ENCODE measurements at places on chromosomes 3 and 15.
A peak's percentile ranks its signal among the peaks of the same experiment; 100 is the strongest.

DNA sequence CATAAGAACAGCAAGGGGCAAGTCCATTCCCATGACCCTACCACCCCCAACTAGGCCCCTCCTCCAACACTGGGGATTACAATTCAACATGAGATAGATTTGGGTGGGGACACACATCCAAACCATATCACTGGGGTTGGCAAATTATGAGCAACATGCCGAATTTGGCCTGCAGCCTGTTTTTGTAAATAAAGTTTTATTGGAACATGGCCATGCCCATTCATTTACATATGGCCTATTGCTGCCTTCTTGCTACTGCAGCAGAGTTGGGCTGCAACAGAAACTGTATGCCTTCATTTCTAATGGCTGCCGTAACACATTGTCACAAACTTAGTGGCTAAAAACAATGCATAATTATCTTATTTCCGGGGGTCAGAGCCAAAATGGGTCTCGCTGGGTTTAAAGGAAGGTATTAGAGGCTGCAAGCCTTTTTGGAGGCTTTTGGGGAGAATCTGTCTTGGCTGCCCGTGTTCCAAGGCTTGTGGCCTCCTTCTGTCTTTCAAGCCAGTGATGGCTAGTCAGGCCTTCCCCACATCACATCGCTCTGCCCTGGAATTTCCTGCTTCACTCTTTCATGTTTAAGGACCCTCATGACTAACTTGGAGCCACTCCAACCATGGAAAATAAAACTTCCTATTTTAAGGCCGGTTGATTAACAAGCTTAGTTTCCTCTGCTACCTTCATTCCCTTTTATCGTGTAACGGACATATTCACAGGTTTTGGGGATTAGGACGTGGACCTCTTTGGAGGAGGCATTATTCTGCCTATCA is 428.5 kb upstream of the PROK2 start:
- DNase-seq: no peak

GRCh38 chr3:142929109-142929508 is 34.4 kb downstream of the PAQR9 start:
- no peak for DNase-seq

DNA sequence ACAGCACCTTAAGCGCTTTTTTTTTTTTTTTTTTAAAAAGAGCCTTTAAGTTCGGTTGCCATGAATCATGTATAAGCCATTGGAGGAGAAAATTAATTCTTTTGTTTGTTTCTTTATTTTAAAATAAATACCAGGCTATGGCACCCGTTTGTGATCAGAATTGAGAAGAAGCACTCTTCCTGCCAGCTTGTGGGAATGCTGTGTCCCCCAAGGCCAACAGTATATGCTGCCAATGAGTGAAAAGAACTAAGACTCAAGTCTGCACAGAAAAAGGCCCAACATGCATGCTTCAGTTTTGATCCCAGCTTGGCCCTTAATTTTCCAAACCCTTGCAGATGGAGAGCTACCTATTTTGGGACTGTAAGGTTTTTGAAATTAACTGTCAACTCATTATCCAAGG is 90.5 kb downstream of the LRRC3B start:
- no peak for DNase-seq

- DNase-seq: no peak
Measured at GRCh38 chr3:123287051-123287961, 85.6 kb downstream of the SEC22A start.

- DNase-seq: no peak
Measured at GRCh38 chr3:71391361-71391760, 192.2 kb downstream of the FOXP1 start.

DNA sequence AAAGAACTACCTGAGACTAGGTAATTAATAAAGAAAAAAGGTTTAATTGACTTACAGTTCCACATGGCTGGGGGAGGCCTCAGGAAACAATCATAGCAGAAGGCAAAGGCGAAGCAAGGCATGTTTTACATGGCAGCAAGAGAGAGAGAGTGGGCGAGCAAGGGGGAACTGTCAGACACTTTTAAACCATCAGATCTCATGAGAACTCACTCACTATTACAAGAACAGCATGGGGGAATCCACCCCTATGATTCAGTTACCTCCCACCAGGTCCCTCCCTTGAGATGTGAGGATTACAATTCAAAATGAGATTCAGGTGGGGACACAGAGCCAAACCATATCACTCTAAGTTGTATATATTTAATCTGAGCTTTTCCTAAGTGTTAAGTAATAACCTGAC is 79.0 kb upstream of the MLF1 start:
- DNase-seq: no peak

DNA sequence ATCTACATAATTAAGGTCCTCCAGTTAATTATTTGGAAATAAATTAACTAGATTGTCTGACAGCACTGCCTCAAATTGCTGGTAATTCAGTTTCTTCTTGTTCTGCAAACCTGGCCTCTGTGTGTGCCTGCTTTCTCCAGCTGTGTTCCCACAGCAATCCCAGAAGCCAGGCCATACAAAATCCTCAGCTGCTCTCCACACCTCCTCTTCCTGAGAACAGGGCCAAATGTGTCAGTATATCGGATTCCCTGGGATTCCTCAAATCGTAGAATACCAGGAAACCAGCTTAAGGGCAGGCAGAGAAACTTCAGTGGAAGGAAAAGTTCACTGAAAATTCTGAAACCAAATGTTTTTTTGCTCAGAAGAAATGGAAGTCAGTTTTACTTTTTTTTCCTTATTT is 261.4 kb downstream of the ZMAT3 start:
- no peak for DNase-seq

DNA sequence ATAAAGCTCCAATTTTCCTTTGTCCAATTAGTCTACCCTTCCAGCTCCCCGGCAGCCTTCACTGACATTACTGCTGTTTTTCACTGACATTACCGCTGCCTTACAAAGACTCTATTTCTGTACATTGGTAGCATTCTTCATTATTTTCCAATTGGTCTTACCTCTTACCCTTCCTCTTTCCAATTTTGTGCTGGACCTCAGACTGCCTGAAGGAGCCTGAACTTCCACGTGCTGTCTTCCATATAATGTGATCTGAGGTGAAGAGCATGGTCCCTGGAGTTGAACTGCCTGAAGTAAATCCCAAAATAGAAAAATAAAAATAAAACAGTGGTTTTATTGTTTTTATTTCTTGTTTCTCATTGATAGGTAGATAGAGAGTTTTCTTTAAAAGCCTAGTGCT is 9.2 kb upstream of the TNIK start:
- DNase-seq: no peak

GRCh38 chr15:69232144-69232543 is 66.6 kb upstream of the PAQR5 start:
- no peak for DNase-seq

GRCh38 chr3:184718431-184718830 is 6.6 kb upstream of the MAGEF1 start:
- DNase-seq: no peak

DNA sequence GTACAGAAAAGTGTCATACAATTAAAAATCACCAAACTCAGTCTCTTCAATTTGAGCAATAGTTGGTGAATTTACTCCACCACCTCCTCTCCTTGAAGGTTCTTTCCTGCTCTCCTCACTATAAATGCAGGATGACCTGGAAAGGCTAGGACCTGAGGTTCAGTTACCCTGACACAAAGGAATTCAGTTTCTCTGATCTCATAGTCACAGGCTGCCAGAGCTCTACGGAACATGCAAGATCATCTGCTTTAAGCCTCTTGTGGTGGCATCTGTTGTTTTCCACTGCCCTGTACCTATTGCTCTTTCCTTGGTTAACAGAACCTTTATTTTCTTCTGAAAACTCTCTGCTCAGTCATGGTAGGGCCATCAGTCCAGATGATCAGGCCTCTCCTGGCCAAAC is 4.9 kb upstream of the TP63 start:
- no peak for DNase-seq

- no peak for DNase-seq
Measured at GRCh38 chr15:90558171-90558573, 28.4 kb downstream of the CRTC3 start.

- DNase-seq: no peak
Measured at GRCh38 chr15:50698101-50698500, 11.5 kb upstream of the TRPM7 start.

DNA sequence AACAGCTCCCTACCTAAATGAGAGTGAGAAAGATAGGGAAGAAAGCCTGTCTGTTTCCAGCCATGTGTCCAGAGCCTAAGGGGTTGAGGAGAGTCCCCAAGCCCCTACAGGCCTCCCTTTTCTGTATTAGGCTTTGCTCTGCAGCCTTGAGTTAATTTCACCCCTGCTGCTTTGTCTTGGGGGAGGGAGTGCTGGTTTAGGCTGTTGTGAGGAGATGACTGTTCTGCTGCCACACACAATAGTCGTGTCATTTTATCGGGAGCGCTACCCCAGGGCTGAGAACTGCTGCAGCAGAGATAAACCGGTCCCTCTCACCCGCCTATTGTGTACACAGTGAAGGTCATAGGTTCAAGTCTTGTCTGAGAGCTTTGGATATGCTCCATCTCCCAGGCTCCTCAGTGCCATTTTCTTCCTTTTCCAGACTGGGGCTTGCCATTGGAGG is 1.4 kb downstream of the ZNF609 start:
- no peak for DNase-seq

- DNase-seq: no peak
Measured at GRCh38 chr3:84978843-84979242, 20.1 kb downstream of the CADM2 start.

DNA sequence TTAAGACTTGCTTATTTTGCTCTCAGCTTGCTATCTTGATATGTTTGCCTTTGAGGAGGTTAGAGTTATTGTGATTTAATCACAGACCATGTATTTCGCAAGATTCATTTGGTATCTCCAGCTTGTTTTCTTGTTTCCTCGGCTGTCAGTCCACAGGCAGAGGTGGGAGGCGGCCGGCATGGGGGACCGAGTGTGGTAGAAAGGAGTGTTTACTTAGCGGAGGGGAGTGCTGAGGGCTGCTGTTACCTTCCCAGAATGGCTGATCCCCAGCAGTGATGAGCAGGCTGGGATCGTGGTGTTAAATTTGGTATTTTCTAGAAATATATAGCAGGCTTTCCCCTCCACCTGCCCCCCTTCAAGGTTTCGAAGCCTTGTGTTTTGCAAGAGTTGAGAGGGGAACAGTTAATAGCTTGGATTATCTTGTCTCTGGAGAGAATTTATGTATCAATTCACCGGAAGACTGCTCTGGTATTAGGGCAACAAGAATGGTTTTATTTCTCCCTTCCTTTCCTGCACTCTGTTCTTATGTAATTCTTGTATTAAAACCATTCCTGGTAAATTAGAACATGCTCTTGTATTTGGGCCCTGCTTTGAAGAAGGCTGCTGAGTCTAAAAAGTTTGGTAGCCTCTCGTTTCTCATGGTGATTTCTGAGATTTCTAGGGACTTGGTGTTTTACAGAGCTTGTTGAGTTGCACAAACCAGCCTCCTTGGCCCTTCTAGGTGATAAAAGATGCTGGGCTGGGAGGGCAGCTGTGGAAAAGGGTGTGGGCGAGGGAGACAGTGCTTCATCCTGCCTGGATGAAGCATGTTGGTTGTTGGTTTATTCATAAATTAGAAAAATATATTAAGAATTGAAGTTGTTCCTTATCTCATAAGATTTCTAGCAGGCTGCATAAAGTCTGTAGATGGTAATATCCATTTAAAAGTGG is 151.4 kb downstream of the IGF1R start:
- DNase-seq: peak; percentile 28

Measured in NCI-H526 treated with DMSO at 0.1 percent for 48 hours (cell line).